Stimulated activated naive CD4-positive, alpha-beta T cell treated with Interleukin-2 at 50 U/mL for 16 hours (primary cell): ENCODE measurements at places on chromosomes 1 and 21.
A peak's percentile ranks its signal among the peaks of the same experiment; 100 is the strongest.

DNA sequence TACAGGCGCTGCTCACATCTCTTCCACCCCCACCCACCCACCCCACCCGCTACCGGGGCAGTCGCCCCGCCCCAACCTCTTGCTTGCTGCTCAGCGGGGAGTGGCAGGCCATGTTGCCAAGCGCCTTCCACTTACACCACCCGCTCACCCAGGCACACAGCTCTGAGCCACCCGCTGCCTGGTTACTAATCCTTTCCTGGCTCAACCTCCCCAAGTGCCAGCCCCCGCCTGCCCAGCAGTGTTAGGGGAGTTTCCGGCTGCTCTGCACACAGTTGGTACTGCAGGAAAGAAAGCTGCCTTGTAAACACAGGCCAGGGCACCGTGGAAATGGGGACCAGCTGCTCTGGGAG is 56.2 kb downstream of the LACTBL1 start:
- DNase-seq = no peak

GRCh38 chr21:27582246-27582947 is 615.5 kb upstream of the ADAMTS5 start:
- DNase-seq = no peak

GRCh38 chr1:181499825-181500224 is 16.5 kb downstream of the CACNA1E start:
- DNase-seq = no peak

DNA sequence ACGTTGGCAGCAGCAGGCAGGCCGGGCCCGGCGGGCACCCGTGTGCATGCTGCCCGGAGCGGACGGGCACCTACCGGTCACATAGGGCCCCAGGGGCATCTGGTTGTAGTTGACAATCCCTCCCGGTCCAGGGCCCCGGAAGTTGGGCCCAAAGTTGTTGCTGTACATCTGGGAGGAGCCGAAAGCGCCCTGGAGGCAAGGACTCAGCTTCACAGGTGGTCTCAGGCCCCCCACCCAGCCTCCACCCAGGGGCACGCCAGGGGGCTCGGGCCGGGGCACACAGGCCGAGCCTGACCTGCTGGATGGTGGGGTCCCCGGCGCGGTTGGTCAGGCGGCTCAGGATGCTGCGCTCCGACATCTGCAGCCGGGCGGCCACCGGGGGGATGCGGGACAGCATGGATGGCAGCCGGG is 60.6 kb downstream of the KCNAB2 start:
- DNase-seq = no peak

GRCh38 chr1:87331365-87332241 is 2.9 kb downstream of the LMO4 start:
- DNase-seq = peak; percentile 63

DNA sequence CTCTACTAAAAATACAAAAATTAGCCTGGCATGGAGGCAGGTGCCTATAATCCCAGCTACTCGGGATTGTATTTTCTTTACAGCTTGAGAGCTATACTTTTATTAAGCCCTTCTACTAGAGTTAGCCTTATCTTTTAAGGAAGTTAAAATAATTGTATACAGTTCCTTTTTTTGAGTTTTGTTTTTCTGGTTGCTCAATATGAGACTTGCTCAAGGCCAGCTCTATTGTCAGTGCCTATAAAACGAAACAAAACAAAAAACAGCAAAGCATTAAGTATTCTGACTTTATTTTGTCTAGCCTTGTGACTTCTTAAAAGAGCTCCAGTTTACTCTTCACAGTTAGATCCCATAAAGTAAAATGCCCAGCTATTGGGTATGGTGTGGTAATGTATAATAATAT is 17.2 kb downstream of the PKN2 start:
- no peak for DNase-seq

DNA sequence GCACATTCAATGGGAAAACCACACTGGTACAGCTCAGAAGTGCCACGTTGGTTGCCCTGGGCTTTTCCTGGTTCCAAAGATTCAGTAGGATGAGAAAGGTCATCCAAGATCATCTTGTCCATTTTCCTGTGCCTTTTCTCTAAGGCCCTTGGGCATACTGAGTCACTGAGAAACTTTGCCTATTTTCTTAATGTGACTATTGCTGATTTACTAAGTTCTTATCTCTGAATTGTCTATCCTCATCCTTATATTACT is 57.2 kb upstream of the HSD17B7 start:
- DNase-seq = no peak

DNA sequence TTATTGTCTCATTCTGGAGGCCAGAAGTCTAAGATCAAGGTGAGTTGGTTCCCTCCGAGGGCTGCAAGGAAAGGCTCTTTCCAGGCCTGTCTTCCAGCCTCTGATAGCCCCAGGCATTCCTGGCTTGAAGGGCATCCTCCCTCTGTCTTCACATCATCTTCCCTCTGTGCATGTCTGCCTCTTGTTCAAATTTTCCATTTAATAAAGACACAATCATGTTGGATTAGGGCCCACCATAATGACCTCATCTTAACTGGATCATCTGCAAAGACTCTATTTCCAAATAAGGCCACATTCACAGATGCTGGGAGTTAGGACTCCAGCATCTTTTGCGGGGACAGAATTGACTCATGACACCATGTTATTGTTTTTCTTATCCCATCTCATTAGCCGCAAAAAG is 24.5 kb downstream of the HUNK start:
- no peak for DNase-seq

DNA sequence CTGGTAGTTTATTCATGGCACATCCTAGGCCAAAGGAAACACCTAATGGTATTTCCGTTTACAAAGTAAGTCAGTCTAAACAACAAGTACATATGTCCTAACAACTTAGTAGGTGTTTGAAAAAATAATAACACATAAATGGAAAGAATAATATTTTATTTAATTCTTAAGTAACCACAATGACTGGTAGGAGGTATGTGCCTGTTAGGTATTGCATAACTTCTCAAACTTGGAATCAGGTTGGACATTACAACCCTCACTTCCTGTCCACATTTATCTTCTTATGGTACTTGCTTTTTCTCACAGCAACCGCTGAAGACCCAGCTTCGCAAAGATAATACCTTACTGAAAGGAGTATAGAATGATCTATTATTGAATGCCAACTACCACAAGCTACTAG is 64.2 kb downstream of the VPS13D start:
- DNase-seq = no peak

DNA sequence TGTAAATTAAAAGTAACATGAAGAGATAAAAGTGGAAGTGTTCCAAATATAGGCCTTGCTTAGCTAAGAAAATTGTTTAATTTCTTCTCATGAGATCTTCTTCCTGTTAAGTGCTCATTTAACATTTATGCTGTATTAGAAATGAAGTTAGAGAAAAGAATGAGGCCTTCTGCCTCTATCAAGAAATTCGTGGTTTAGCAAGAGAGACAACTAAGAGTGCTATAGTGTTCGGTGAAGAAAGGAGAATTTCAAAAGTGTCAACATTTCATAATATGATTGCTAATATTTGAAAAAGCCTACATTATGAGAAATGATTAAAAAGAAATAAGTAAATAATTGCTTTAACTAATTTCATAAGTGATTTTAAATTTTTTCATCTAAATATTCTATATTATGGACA is 18.8 kb upstream of the MNDA start:
- no peak for DNase-seq

- no peak for DNase-seq
Measured at GRCh38 chr1:1164701-1165451, 8.8 kb upstream of the TTLL10 start.

GRCh38 chr1:36285443-36286101 is 20.6 kb upstream of the SH3D21 start:
- DNase-seq = peak; percentile 50

DNA sequence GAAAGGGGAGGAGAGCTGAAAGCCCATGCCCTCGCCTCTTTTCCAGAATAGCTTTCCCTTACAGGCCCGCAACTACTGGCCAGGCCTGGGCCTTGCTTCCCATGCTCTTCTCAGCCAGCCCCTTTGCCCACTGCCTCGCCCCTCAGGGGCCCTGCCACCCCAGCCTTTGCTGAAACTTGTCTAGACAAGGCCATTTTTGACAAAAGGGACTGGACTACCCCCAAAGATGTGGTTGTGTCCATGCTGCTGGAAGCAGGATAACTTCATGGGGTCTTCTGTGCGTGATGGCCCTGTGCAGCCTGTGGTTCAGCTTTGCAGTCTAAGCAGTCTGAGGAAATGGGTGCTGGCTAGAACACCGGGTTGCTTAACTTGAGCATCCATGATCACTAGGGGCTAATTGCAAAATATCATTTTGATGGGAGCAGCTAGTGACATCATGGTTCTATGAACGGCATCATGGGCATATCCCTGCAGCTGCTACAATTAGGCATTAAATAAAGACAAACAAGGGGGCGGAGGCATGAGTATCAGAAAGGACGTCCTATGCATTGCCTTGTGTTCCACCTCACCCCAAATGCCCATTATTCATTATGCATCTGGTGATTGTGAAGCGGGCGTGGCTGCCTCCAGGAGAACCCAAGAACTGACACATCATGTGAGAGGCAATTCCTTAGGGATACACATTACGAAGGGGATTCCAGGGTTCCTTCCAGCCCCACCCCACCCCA is 36.8 kb downstream of the NTPCR start:
- no peak for DNase-seq

GRCh38 chr1:242006976-242007375 is 8.1 kb upstream of the MAP1LC3C start:
- no peak for DNase-seq

DNA sequence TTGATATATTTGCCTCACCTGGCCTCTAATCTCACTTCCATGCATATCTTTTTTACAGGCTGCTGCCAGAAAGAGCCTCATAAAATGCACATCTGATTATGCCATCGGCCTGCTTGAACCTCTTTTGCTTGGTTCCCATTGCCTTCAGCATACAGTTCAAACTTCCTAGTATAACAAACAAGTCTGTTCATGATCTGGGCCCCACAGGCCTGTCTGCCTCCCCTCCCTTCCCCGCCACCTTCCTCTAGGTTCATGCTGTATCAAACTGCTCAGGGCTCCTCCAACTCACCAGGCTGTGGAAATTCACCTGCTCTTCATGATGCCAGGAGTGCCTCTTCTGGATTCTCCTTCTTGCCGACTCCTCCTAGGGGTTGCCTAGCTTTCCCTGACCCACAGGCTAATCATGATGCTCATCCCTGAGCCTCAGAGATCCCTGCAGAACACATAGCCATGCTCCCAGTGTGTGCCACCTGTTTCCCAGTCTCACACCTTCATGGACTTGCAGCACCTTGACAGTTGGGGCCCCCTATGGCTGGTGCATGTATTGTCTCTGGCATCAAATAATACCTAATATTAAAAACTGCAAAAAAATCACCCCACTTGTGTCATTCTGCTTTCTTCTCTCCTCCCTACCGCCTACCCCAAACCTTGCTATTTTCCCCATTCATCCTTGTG is 33.7 kb upstream of the CD2 start:
- DNase-seq = no peak

DNA sequence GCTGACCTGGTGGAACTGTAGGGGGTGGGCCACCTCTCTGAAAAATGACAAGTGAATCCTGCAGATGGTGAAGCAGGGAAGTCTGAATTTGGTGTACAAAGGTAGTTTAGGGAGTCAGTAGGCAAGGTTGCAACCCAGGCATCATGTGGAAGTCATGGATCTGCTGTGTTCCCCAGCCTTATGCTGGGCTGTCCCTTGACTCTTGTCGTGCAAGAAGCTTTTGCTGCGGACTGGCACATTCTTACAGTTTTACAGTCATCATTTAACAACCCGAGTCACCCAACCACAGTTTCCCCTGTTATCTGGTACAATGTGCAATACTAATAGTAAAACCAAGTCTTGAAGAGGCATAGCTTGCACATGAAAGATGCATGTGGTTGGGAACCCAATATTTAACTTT is 13.2 kb downstream of the RHOU start:
- no peak for DNase-seq

DNA sequence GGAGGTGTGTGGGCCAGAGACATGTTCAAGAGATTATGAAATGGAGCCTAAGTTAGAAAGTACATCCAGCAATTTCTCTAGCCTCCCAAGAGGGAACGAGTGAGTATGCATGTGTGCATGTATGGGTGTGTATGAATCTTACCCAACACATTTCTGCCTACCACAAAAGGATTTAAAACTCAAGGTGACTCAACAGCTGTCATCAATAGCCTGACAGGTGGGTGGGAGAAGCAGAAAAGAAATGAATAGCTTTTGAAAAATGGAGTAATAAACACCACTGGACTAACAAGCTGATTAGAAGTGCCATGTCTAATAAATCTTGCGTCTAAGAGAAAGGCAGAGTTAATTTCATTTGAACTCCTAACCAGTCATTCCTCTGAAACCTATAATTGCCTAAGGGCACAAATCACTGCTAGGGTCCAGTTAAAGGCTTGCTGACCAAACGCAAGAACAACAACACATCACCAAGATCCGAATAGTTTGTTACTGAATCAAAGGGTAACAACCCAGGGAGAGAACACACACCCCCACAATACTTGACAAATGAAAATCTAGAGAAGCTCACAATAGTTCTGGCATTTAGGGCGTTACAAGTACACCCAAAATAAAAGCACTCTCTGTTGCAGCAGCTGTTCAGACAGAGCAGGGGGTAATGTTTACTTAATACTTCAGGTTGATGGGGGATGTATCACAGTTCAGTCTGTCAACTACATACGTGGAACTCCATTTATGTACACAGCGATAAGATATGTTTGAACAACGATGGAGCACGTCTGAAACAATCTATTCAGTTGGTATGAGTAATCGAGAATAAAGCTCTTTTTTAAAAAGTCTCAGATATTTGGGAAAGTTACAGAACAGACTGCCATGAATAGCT is 1.4 kb downstream of the KIAA0319L start:
- DNase-seq = no peak

GRCh38 chr21:33901412-33902288 is 14.0 kb downstream of the ATP5PO start:
- no peak for DNase-seq

DNA sequence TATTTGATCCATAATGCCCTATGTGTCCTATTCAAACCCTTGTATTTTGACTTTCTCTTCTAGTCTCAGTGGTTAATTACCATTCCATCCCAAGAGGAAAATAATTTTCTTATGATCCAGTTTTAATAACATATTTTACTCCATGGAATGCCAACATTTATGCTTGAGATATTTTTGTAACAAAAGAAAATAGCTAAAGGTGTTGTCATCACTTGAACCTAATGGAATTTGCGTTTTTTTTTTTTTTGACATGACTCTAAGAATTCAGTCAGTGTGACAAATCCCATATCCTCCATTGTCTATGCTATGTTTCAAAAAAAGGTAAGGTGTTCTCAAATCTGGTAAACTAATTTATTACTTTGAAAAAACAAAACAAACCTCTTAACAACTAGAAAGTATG is 324.1 kb upstream of the ADAMTS5 start:
- DNase-seq = no peak

GRCh38 chr1:60281360-60281932 is 207.9 kb upstream of the C1orf87 start:
- no peak for DNase-seq

DNA sequence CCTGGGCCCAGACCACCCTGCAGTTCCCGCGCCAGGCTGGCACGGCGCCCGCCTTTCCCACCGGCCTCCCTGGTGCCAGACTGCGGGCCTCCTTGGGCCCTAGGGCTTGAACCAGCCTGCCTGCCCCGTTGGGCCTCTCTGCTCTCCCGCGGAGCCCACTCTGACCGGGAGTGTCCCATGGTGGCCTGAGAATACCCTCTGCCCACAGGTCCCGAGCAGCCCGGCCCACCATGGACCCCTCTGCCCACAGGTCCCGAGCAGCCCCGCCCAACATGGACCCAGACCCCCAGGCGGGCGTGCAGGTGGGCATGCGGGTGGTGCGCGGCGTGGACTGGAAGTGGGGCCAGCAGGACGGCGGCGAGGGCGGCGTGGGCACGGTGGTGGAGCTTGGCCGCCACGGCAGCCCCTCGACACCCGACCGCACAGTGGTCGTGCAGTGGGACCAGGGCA is 7.9 kb downstream of the MIB2 start:
- DNase-seq = no peak

GRCh38 chr1:56710646-56711045 is 65.5 kb downstream of the PRKAA2 start:
- DNase-seq = no peak
